ENCODE measurements at places on chromosomes 16 and 17.

DNA sequence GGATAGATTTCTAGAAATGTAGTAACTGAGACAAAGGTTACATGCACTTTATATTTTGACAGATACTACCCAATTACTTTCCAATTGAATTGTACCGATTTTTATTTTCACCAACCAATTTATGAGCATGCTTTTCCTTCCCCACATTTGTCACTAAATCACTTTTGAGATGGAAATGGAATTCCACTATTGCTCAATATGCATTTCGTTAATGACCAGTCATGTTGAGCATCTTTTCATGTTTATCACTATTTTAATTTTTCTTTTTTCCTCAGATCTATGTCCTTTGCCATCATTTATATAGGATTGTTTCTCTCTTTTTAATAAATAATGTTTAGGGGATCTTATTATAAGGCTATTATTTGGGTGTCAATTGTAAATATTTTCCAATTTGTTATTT, 102.8 kb upstream of the SMIM36 start:
- no peak for DNase-seq

- DNase-seq: peak; percentile 99
Observed at GRCh38 chr17:28041068-28041843, 1.2 kb upstream of the NLK start.

GRCh38 chr16:83338138-83338537, 469.6 kb upstream of the HSBP1 start:
- no peak for DNase-seq

GRCh38 chr16:59593194-59593661, 859.1 kb upstream of the GOT2 start:
- no peak for DNase-seq

- DNase-seq: no peak
Observed at GRCh38 chr16:3515897-3516296, 15.1 kb downstream of the CLUAP1 start.

DNA sequence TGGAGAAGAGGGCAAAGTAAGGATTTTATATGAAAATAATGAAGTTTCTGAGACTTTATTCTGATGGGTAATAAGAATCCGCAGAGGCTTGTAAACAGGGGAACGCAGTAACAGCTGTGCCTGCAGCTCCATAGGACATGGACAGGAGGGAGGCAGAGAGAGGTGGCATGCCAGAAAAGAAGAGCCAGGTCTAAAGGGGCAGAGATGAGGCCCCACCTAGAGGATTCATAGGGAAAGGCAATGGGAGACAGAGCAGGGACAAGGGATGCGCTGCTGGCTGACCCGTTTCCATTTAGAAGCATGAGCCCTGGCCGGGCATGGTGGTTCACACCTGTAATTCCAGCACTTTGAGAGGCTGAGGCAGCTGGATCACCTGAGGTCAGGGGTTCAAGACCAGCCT, 340.3 kb upstream of the CDH5 start:
- peak; percentile 1 for DNase-seq

DNA sequence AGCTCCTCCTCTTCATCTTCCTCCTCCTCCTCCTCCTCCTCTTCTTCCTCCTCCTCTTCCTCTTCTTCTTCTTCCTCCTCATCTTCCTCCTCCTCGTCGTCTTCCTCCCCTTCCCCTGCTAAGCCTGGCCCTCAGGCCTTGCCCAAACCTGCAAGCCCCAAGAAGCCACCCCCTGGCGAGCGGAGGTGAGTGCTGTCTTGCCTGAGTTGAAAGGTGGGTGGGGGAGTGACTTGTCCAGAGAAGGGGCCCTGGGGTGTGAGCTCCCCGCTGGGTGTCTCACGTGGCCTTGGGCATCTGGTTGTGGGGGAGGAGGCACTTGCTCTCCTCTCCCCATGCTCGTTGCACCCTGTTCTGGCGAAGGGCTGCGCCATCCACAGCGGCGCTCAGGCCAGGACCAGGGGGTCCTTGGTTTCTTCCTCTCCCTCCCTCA, 8.0 kb downstream of the ELOB start:
- no peak for DNase-seq

- DNase-seq: no peak
Observed at GRCh38 chr16:57828272-57829161, 26.2 kb upstream of the KIFC3 start.

GRCh38 chr17:37642681-37643080, 565 bp downstream of the DDX52 start:
- DNase-seq: no peak

DNA sequence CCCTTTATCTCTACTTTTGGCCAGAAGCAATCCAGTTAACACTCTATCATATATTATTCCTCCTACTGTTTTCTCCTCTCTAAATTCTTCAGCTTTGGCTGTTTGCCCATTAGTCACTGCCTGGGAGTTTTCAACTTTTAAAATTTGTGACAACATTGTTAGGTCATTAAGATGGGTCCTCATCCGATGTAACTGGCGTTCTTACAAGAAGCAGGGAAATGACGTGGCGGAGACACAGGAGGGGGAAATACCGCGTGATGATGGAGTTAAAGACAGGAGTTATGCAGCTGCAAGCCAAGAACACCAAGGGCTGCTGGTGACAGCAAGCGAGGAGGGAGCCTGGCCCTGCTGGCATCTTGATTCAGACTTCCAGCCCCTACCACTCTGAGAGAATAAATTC, 34.8 kb upstream of the CPHXL start:
- DNase-seq: no peak

DNA sequence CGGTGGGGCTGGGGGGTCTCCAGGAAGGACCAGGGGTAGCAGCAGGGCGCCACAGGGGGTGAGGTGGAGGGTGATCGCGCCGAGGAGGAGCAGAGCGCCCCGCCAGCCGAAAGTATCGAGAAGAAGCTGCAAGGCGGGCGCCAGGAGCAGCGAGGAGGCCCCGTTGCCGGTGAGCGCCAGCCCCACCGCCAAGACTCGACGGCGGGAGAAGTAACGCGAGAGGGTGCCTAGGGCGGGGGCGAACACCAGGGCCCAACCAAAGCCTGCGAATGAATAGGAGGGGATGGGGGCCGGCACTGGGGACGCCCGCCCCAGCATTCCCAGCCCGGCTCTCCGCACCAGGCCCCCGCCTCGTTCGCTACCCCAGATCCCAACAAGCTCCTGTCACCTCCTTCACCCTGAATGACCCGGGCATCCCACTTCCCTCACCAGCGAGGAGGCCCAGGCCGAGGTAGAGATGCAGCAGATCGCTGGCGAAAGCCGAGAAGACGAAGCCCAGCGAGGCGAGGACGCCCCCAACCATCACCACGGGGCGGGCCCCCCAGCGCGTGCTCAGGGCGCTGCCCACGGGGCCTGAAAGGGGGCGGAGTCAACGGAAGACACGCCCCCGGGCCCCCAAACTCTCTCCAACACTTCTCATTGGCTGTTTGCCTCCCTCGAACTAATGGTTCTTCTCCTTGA, 1.3 kb downstream of the SLC16A11 start:
- no peak for DNase-seq

DNA sequence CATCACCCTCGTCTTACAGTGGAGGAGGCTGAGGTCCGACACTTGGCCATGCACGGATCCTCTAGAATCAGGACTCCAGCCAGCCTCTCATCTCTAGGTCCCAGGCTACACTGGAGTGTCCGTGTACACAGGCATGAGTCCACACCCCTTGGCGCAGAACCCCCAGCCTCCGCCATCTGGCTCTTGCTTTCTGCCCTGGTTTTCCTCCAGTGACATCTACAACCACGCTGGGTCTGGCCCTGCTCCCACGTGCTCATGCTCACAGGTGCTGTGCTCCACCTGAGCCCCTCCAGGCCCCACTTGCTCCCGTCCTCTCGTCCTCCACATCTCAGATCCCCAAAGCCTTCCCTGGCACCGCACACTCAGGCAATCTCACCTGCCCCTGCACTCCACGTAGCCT, 260.8 kb downstream of the ENGASE start:
- no peak for DNase-seq

GRCh38 chr17:49646391-49647255, 31.3 kb downstream of the SPOP start:
- no peak for DNase-seq

DNA sequence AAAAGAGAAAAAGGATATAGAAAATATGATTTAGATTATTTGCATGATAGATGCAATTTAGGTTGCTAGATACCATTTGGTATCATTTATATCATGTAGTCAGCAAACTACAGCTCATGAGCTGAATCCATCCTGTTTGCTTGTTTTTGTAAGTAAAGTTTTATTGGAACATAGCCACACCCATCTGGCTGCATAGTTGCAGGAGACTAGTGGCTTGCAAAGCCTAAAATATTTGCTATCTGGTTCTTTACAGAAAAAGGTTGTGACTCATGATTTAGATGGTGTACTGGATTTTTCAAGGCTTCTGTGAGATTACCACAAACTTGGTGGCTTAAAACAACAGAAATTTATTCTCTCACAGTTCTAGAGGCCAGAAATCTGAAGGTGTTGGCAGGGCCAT, 49.9 kb downstream of the MAP2K4 start:
- no peak for DNase-seq

DNA sequence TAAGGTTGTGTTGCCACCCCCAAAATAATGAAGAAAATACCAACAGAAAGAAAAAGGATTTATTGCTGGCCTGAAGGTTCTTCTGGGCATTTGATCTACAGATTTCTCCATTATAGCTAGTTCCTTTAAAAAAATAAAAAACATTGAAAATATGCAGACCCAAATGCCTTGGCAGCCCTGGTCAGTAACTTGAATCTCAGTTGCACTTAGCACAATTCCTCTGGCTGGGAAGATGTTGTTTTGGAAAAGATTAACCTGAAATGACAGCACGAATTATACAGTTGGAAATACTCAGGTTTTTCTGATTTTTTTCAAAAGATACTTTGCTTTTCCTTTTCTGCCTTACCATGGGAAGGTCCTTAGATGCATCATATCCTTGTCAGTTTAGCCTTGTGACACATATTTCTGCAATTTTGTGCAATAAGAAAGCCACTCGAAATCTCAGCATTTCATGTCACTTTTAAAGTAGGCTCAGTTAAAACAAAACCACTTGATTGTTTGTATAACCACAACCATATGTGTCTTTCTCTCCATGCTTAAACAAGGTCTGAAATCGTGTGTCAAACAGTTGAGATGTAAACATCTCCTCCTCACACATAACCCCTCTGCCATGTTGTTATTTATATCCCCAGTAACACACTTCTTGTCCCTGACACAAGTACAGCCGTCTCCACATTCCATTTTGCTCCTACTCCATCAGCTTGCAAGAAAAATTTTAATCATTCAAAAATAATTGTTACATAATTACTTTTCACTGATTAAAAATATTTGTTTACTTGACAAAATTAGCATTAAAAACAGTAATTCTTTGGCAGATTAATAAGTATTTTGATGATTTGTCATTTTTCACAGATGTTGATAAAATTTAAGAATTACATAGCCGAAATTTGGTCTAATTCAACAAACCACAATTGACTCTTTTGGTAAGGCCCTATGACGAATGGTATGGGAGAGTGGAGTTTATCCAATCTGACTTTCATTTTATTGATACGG, 61.1 kb downstream of the SIAH1 start:
- no peak for DNase-seq

GRCh38 chr17:54947396-54947795, 21.1 kb downstream of the COX11 start:
- DNase-seq: no peak

DNA sequence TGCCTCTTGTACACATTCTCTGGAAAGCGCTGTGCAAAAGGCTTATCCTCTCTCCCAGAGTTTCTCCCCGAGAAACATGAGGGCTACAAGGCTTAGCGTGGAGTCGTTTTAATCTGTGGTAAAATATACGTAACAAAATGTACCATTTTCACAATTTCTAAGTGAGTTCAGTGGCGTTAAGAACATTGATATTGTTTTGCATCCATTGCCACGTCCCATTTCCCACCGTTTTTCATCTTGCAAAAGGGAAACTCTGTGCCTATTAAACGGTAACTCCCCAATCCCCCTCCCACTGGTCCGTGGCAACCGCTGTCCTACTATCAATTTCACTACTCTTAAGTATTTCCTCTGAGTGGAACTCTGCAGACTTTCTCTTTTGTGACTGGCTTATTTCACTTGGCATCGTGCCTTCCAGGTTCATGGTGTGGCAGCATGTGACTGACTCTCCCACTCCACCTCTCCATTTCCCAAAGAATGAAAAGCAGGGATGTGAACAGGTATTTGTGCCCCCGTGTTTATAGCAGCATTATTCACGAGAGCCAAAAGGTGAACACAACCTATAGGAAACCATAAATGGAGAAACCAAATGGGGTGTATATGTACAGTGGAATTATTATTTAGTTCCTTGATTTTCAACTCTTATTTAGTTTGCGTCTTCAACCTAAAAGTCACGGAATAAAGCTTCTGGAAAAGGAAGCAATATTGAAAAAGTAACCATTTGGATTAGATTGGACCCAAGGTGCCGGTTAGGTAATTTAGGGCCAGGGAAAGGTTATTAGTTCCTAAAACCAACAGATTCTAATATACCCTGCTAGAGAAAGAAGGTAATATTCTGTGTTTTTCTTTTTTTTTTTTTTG, 1.1 kb upstream of the USP32 start:
- peak; percentile 60 for DNase-seq

DNA sequence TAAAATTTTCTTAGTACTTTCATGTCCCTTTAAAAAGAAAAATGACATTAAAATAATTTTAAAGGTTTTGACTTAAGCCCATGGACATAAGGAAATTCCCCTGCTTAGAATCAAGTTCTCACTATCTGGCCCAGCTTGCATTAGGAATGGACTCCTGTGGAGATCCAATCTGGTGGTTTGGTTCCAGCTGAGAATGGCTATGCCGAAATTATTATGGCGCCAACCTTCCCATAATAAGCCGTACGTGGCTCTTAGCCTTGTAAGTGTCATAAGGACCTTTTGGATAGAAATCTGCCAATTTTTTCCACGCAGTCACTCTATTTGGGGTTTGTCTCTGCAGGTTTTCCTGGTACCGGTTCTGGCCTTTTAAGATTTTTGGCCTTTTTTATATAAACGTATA, 262.1 kb upstream of the MAF start:
- DNase-seq: no peak

DNA sequence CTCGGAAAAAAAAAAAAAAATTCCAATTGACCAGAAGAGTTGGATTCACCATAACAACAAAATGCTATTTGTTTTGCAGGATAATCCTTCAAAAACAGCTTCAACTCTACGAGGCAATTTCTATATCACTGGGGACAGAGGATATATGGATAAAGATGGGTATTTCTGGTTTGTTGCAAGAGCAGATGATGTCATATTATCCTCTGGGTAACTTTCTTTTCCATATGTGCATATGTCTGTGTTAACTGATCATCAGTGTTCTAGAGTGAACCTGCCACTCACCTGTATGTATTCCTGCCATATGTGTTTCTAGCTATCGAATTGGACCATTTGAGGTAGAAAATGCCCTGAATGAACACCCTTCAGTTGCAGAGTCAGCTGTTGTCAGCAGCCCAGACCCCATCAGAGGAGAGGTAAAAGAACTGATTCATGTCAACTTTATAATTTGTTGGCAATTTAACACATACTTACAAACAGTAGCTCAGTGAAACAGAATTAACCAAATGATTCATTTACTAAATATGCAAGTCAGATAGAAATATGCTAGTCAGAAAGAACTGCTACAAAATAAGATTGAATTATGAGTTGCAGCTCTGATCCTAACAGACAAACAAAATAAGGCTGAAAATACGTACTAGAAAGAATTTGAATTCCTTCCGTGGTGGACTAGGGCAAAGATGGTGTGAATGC, 14.2 kb downstream of the ERI2 start:
- DNase-seq: no peak

GRCh38 chr17:57755480-57756070, 10.5 kb upstream of the CCDC182 start:
- no peak for DNase-seq
